ENCODE measurements at places on chromosomes 16 and 17.

GRCh38 chr17:17551361-17551760, 40.1 kb downstream of the PEMT start:
- DNase-seq: no peak

DNA sequence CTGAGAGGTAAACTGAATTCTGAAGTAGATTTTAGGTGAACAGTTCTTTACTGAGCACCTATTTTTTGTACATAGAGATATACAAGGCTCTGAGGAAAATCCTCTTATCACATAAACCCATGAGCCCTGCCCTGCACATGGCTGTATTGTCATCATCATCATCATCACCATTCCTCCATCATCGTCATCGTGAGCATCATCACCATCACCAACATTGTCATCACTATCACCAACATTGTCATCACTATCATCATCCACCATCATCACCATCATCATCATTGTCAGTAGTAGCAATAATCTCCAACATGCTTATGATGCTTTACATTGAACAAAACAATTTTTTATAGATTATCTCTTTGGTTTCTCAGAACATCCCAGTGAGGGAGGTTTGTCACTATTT, 20.7 kb downstream of the ASIC2 start:
- DNase-seq: no peak

DNA sequence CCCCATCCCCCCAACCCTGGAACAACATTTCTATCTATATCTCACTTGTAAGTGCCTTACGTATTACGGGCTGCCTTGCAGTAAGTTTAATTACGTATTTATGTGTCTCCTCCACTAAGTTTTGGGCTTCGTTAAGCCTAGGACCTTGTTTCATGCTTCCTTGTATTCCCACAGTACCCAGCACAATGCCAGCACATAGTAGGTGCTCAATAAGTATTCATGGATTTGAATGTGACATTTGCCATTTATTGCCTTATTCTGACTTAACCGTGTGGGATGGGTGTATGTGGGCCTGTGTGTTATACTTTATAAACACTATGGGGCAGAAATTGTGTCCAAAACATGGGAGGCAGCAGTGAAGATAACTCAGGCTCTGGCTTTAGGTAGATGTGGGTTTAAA, 6.0 kb downstream of the COA3 start:
- no peak for DNase-seq

- DNase-seq: no peak
Measured at GRCh38 chr17:2911035-2911754, 115.0 kb downstream of the RAP1GAP2 start.

DNA sequence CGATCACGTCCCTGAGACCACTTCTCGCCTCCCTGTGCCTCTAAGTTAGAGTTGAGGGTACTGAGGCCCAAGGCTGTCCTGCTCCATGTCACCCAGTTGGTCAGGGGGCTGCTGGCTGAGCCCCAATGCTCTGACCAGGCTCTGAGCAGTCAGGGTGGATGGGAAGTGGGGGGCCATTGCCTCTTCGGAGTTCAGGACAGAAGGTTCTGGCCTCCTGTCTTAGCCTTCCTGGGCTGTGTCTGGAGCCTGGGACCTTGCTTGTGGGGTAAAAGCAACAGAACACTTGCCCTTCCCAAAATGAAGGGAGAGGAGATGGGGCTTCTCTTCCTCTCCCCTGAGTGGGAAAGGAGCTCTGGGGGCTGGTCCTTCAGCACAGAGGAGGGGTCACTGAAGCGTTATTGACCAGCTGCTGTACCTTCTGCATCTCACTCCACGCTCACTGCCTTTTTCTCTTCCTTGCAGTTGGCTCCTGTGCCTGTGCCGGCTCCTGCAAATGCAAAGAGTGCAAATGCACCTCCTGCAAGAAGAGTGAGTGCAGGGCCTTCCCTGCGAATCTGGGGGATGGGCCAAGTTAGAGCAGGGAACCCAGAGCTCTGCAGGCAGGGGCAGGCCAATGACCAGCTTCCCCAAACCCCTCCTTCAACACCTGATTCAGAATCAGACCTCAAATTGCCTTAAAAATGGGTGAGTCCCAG, 580 bp downstream of the MT1X start:
- DNase-seq: no peak

GRCh38 chr17:40480501-40481003, 20.9 kb downstream of the TNS4 start:
- peak; percentile 86 for DNase-seq

DNA sequence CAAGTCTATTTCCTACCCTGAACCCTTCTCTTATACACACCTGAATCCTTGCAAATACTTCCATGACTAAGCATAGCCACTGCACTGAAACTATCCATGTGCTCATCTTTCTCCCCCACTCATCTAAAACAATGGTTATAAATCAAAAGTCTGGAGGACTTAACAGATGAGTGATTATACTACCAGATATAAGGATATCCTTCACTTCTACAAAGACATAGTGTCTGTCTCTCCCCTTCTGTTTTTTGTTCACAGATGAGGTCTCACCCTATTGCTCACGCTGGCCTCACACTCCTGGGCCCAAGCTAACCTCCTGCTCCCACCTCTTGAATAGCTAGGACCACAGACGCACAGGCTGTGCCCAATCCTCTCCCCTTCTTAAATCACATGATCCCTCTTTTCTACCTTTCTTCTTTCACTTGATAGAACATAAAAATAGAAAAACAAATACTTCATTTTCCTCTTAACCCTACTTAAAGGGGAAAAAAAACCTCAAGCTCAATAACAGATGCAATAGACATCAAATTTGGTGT, 19.2 kb downstream of the CEP112 start:
- DNase-seq: no peak

DNA sequence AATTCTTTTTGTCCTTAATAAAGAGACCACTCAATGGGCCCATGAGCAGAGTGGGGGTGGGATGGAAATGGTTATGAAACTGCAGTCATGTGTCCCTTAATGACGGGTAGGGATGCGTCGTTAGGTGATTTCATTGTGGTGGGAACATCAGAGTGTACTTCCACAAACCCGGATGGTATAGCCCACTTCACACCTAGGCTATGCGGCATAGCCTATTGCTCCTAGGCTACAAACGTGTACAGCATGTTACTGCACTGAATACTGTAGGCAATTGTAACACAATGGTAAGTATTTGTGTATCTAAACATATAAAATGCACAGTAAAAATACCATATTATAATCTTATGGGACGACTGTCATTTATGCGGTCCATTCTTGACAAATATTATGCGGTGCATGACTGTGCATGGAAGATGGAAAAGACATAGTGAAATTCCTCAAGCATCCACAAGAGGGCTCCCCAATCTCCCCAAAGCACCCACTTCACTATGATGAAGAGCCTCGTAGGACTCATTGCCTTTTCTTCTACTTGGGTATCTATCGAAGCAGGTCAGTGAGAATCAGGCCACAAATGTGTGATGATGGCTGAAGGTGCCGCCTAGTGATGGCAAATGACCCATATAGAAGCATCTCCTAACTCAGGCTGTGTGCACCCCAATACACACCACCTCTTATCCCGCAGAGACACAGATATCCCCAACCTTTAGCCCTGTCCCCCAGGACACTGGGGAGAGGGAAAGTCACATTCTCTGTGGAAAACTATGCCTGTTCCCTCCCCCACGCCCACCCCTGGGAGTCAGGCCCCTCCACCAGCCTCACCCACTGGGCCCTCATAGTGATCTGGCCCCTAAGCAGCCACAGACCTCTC, 43.5 kb downstream of the TBX21 start:
- DNase-seq: peak; percentile 22

DNA sequence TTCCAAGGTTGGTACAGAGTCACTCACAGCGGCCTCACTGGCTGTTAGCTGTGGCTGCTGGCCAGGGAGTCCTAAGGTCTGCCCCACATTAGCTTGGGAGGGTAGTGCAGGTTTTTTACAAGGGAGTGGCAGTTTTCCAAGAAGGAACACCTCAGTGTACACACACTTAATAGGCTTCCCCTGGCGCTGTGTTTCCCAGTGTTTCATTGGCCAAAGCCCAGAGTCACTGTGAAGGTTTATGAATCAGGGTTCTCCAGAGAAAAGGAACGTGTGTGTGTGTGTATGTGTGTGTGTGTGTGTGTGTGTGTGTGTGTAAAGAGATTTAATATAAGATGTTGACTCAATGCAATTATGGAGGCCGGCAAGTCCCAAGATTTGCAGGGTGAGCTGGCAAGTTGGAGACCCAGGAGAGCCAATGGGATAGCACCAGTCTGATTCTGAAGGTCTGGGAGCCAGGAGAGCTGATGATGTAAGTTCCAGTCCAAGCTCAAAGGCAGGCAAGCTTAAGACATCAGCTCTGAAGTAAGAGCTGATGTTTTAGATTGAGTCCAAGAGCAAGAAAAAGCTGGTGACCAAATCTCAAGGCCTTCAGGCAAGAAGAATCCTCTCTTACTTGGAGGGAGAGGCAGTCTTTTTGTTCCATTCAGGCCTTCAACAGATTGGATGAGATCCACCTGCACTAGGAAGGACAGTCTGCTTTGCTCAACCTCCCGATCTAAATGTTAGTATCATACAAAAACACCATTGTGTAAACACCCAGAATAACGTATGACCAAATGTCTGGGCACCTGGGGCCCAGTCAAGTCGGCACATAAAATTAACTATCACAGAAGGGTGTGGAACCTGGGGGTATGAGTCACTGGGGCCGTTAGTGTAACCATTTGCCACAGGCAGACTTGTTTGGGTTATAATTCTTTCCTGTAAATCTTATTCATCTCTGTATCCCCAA, 206.8 kb downstream of the PRKCA start:
- DNase-seq: no peak

DNA sequence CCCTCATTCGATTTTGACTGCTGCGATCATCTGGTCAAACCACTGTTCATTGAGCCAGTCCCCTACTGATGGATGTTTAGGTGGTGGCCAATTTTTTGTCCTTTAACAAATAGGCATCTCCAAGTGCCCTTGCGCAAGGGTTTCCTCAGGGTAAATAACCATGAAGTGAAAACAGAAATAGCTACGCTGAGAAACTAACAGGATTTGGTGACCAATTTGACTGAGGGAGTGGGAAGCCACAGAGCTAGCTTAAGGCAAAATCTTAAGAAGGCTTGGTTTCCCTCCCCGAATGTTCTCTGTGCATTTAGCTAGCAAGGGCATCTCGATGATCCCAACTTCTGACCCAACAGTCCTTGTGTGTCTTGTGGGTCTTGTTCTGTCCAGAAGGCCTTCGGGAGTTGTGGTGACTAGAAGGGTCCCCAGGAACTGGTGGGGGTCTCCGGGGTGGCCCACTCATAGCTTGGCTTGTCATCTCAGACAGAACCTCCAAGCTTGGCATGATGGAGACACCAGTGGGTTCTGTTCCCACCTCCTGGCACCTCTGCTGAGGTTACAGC, 117.2 kb downstream of the SOCS1 start:
- no peak for DNase-seq

DNA sequence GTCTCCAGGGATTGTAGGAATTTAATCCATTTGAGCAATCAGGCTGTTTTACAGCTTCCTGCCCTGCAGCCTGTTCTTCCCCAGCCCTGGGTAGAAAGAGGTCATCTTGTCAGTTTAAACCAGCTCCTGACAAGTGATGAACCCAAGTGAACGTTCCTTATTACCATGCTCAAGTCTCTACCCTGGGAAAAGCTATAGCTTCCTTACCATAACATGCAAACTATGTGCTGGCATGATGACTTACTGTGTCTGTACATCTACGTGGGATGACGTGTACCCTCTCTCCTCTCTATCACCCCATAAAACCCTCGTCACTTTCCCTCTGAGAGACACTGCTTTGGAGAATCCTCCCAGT, 452.2 kb downstream of the XYLT1 start:
- DNase-seq: no peak

DNA sequence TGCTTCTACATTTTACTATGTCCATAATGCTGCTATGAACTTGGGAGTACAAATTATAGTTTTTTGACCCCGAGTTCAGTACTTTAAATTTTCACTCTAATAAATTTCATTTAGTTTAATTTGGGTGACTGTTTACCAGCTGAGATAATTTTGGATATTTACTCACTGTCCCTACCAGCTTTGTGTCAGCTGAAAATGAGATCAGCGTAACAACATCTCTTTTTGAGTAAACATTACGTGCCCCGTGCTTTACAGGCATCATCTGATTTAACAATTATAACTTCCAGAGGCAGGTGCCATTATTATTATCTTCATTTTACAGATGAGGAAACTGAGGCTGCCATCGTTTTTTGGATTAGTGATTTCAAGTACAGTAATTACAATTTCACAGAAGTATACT, 15.0 kb downstream of the GFOD2 start:
- DNase-seq: no peak

GRCh38 chr17:30805944-30806456, 18.5 kb downstream of the CRLF3 start:
- DNase-seq: no peak

DNA sequence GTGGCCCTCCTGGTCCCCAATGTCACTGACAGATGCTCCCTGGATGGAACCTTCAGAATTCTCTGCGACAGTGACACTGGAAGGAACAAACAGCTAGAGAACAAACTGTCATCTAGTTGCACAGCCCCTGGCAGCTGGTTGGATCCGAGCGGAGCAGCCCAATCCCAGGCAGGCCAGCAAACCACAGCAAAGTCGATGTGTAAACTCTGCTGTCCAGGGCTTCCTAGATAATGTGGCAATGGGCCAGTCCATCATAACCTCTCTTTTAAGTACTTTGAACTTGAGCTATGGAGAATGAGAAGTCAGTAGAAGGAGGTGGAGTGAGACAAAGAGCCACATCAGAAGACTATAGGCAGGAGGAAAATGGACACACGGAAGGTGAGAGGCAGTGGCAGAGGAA, 323.0 kb downstream of the CBLN1 start:
- no peak for DNase-seq

GRCh38 chr16:85252461-85252860, 140.2 kb upstream of the CIBAR2 start:
- DNase-seq: no peak

- no peak for DNase-seq
Measured at GRCh38 chr17:57714665-57715180, 30.4 kb downstream of the CCDC182 start.

DNA sequence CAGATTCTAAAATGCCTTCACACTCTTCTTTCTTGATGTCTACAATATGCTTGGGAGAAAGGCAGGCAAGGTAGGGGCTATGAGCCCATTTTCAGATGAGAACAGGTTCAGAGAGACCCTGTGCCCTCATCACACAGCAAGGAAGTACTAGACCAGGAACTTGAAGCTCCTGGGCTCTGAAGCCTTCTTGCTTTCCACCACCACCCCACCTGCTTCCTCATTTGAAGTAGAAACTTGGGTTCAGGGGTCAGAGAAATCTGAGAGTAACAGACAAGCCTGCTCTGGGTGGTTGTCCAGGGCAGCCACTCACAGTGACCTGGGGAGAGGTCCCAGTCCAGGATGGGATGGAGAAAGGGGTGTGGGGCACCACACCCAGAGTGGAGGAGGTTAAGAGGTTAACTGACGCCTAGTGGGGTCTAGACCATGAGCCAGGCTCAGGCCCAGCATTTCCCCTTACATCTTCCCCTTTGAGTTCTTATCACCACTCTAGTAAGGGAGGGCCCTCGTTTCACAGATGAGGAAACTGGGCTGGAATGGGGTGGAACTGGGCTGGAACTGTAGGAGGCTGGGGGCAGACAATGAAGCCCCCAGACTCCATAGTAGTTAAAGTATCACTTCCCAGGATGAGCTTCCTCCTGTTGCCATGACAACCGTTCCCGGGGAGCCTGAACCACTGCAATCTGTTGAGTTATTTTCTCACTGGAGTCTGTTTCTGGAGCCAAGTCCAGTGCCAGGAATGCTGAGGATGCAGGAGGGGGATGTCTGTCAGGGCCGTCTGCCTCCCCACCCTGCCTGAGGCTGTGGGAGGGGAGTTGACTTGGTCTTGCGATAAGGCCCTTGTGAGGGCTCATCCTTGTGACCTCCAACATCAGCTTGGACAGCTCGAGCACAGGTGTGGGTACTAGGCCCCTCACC, 16.2 kb upstream of the PHF12 start:
- no peak for DNase-seq

GRCh38 chr17:37742762-37743611, 1.9 kb downstream of the HNF1B start:
- DNase-seq: no peak

GRCh38 chr16:21023509-21024202, 123.1 kb downstream of the LYRM1 start:
- no peak for DNase-seq
